ENCODE measurements at places on chromosomes 11 and 22.

- no peak for DNase-seq
Observed at GRCh38 chr11:116229236-116229970, 543.4 kb downstream of the BUD13 start.

- DNase-seq, result no peak
Observed at GRCh38 chr11:41320238-41320637, 139.2 kb downstream of the LRRC4C start.

DNA sequence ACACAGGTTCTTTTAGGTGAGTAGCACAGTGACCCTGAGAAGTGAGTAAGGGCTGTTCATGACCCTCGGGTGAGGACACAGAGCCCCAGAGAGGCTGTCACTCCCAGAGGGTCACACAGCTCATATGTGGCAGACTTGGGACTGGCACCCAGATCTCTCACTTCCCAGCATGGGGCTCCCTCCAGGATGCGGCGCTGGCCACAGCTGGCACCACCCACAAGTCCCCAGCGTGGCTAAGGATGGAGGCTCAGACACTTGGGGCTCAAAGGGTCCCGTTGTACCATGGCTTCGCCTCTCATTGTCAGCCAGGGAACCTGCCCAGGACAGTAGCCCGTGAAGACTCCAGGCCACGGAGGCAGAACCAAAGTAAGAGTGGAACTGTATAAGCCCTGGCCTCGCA, 6.0 kb upstream of the SHISAL1 start:
- no peak for DNase-seq

GRCh38 chr11:130473056-130473794, 24.8 kb downstream of the ADAMTS15 start:
- peak; percentile 42 for DNase-seq

DNA sequence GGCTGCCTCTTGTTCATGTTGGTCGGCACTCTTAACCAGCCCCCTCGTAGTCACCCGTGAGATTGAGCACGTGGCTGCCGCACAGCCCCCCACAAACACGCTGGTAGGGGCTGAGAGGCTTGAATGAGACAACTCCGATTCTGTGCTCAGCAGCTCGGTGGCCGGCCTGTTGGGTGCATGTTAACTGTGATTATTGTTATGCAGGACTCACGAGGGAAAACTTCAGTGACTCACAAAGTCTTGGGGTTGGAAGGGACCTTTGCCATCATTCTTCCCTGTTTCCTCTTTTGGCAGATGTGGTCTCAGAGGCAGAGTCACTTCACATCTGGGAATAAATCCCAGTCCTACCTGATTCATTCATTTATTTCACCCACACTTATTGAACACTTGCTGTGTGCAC, 75.2 kb downstream of the ADAMTS15 start:
- no peak for DNase-seq

DNA sequence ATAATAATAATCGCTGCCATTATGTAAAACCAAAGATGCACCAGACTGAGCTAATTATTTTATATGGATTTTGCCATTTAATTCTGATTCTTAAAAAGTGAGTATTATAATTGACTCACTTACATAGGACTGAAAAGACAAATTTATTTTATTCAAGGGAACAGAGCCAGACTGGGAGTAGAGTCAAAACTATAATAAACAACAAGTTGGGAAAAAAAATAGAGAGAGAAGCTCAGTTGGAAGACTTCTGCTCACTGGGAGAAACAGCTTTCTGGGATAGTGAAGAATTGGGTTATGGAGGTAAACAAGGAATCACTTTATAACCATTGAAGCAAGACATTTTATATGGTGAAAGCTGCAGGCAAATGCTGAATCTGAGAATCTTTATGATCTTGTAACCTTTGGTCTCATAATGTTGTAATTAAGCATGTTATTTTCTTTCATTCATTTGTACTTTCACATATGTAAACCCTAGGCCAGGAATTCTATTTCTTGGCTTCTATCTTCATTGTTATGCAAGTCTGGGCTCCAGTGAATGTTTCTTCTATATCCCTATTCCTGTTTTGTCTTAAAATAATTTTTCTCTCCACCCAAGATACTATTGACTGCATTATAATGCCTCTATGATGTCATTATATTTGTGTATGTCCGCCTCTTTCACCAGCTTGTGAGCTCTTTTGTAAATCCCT, 725.3 kb upstream of the CCDC179 start:
- no peak for DNase-seq

DNA sequence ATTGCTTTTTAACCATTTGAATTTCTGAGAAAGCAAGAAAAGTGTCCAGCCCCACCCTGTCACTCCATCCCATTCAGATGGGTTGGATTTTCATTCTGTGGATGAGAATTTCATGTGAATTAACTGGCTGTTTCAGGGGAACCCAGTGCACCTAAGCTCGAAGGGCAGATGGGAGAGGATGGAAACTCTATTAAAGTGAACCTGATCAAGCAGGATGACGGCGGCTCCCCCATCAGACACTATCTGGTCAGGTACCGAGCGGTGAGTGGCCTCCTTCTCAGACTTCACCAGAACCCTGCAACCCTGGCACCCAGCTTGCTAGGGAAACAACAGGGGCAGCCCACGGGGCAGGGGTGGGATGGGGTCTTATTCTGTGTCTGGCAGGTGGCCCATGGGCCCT, 58.6 kb upstream of the TTC12 start:
- DNase-seq, result no peak

DNA sequence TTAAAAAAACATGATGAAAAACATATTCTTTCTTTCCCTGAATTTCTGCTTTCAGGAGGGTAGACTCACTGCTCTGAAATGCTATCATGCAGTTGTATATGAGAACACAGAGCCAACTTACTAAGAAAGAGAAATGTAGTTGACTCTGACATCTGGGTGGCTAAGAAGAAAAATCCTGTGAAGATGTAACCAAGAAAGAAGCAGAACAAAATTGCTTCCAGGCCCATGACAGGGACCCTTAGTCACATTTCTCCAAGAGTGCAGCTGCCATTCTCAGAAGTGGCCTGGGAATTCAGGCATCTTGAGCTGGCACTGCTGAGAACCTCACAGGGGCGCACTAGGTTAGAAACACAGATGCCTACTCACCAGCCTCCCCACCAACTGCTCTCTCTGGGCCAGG, 73.6 kb downstream of the RPL27A start:
- DNase-seq, result no peak

- no peak for DNase-seq
Observed at GRCh38 chr11:3836903-3837302, 3.9 kb downstream of the RHOG start.

DNA sequence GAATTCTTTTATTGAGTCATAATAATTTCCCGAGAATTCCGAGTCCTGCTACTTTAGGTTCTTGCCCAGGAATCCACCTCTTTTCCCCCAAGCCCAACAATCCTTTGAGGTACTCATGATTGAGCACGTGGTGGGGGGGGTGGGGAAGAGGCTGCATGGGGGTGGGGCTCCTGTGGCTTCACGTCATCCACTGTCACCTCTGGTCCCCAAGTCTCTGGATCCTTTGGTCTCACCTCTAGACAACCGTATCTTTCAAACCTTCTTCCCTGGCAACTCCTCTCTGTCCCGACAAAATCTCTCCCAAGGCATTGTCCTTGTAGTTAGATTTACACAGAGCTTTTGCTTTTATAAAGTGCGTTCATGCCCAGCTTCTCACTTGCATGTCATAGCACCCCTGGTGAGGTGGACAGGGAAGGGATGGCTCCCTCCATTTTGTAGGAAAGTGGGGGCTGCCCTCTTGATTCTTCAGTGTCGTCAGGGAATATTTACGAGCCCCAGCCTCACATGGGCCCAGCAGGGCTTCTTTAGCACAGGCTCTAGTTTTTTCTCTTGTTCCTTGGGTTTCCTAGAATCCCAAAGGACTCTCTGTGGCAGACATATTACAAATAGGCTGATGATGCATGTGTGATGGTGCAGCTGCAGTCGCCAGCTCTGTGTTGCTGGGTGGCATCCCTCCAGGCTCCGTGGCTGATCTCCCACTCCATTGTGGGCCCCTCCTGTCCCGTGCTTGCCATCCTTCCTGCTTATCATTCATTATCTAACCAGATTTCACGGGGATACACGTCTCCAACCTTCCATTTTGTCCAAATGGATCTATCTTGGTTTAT, 8.4 kb downstream of the UCP3 start:
- DNase-seq, result no peak

DNA sequence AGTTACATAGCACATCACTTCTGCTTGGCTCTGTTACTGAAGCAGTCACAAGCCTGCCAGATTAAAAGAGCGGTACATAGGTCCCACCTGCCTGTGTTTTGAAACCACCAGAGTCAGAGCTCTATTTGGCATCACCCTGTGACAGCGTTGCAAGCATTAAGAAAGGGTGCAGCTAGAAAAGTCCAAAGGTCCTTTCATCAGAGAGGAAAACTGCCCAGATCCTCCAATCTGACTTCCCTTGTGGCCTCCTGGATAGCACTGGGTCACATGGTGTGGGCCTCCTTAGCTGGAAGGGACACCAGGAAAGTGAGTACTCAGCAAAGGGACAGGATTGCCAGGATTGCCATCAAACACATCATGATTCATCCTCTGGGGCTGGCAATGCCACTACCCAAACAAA, 22.9 kb downstream of the STX3 start:
- no peak for DNase-seq

DNA sequence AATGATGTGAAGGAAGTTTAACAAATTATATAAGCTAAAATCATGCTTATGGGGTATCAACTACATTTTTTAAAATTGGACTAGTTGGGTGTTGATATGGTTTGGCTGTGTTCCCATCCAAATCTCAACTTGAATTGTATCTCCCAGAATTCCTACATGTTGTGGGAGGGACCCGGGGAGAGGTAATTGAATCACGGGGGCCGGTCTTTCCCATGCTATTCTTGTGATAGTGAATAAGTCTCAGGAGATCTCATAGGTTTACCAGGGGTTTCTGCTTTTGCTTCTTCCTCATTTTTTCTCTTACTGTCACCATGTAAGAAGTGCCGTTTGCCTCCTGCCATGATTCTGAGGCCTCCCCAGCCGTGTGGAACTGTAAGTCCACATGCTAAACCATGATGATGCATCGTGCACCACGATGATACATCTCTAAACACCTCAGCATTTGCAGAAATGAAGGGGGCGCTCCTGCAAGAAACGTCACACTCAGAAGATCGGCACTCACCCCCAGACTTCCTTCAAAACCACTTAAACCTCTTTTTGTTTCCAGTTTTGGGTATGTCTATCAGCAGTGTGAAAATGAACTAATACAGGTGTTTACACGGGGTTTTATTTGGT, 340.0 kb downstream of the SHANK2 start:
- no peak for DNase-seq

GRCh38 chr11:5928271-5928670, 13.8 kb upstream of the OR56A3 start:
- no peak for DNase-seq

DNA sequence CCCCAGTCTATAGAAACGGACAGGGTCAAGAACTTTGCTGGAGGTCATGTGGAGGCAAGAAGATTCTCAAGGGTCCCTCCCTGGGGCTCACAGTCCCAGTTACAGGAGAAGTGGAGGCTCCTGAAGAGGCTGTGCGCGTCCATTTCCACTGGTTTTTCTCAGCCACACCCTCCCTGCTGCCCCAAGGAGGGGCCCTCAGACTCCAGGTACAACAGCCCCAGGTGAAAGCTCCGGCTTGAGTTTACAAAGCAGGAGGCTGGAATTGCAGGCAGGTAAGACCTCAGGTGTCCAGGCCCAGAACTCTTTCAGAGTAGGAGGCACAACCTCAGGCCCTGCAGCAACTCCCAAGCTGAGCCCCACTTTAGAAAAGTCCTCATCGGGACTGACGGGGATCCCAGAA, 3.1 kb downstream of the SHANK2 start:
- DNase-seq, result peak; percentile 47
